ENCODE measurements at places on chromosomes 4 and X. TPM values are rescaled to one million over a fixed set of nuclear protein-coding genes. Genes with fewer than 3 reads are reported as not detected.

Gene GPC4
- total RNA-seq: not detected

Gene GPM6B
- not detected for total RNA-seq

Gene FGFRL1
- total RNA-seq: 15.5 TPM

Gene EDA2R
- total RNA-seq: 3.8 TPM

Gene PABPC4L
- total RNA-seq: not detected

DNA sequence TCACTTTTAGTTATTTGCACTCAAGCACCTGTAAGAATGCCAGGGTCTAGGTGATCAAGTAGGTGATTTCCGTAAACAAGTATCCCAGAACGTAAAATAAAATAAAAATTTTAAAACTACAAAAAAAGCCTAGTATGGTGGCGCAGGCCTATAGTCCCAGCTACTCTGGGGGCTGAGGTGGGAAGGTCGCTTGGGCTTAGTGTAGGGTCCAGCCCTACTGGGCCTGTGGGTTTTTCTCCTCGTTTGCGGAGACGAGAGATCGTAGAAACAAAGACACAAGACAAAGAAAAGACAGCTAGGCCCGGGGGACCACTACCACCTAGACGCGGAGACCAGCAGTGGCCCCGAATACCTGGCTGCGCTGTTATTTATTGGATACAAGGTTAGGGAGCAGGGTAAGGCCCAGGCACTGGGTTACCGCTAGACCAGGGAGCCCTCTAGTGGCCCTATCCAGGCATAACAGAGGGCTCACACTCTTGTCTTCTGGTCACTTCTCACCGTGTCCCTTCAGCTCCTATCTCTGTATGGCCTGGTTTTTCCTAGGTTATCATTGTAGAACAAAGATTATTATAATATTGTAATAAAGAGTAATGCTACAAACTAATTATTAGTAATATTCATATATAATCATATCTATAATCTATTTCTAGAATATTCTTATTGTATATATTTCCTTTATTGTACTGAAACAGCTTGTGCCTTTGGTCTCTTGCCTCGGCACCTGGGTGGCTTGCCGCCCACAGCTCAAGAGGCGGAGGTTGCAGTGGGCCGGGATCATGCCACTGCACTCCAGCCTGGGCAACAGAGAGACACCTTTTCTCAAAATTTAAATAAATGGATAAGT, 38.4 kb downstream of the SAGE1 start:
- no peaks in the 10 kb centered on the region for H3K36me3 ChIP-seq
- H3K4me1 ChIP-seq: no peaks in the 10 kb centered on the region
- no peak overlapping the region for H3K4me3 ChIP-seq
- H3K27ac ChIP-seq: no peak overlapping the region

- DNase-seq: no peak
- no peak overlapping the region for H3K4me3 ChIP-seq
- H3K27me3 ChIP-seq: no peaks in the 10 kb centered on the region
- H3K4me1 ChIP-seq: no peaks in the 10 kb centered on the region
Observed at GRCh38 chrX:142095651-142096245, 109.3 kb downstream of the MAGEC2 start.

- H3K27ac ChIP-seq: no peak overlapping the region
- no peak overlapping the region for H3K4me3 ChIP-seq
- no peaks in the 10 kb centered on the region for H3K27me3 ChIP-seq
Observed at GRCh38 chr4:76654791-76655190, 219.8 kb downstream of the SHROOM3 start.

- H3K27me3 ChIP-seq: no peaks in the 10 kb centered on the region
- no peak overlapping the region for H3K27ac ChIP-seq
- no peak overlapping the region for H3K4me3 ChIP-seq
- peaks cover 5% of the 10 kb centered on the region for H3K4me1 ChIP-seq
Observed at GRCh38 chr4:39908284-39908683, 69.4 kb downstream of the PDS5A start.

GRCh38 chr4:139625093-139625455, 40.5 kb upstream of the MGST2 start:
- H3K4me1 ChIP-seq: no peaks in the 10 kb centered on the region
- H3K36me3 ChIP-seq: no peaks in the 10 kb centered on the region

GRCh38 chrX:11446336-11446735, 153.1 kb downstream of the AMELX start:
- no peaks in the 10 kb centered on the region for H3K36me3 ChIP-seq
- H3K4me3 ChIP-seq: no peak overlapping the region

- H3K27me3 ChIP-seq: no peaks in the 10 kb centered on the region
- no peak overlapping the region for H3K27ac ChIP-seq
- no peak for DNase-seq
- no peaks in the 10 kb centered on the region for H3K4me1 ChIP-seq
- no peaks in the 10 kb centered on the region for H3K36me3 ChIP-seq
- no peak overlapping the region for H3K4me3 ChIP-seq
Observed at GRCh38 chr4:125350470-125351135, 35.8 kb downstream of the FAT4 start.
